Iris pigment epithelial cell (primary cell): ENCODE measurements at places on chromosomes 4 and X.

DNA sequence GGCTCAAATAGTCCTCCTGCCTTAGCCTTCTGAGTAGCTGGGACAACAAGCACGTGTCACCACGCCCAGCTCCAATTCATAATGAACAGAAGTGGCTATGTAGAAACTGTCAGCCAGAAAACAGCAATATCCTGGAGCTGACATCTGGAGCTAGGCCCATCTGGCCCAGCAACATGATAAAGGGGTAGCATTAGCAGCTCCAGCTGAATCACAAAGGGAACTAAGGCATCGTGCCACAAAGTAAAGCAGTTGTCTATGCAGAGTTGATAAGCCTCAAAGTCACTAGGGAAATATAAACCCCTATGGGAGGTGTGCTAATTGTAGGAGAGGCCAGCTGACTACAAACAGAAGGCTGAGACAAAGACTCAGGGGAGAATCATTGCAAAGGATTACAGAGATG, 270.5 kb upstream of the GPC4 start:
- DNase-seq = no peak

DNA sequence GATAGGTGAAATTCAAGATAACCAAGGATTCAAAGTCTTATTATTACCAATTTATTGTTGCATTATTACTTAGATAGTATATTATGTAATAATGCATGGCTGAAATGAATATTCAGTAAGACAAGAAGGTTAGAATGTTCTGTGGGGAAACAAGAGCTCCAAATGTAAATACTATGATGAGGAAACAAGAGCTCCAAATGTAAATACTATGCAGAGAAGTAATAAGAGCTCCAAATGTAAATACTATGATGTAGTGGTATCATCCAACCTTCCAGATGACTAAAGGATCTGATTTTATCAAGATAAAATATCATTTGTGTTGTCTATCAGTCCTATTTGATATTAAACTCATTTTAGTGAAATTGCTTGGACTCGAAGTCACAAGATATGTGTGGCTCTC, 82.2 kb upstream of the PCDH18 start:
- peak; percentile 41 for DNase-seq

GRCh38 chr4:182010876-182011275, 232.3 kb upstream of the TENM3 start:
- no peak for DNase-seq

DNA sequence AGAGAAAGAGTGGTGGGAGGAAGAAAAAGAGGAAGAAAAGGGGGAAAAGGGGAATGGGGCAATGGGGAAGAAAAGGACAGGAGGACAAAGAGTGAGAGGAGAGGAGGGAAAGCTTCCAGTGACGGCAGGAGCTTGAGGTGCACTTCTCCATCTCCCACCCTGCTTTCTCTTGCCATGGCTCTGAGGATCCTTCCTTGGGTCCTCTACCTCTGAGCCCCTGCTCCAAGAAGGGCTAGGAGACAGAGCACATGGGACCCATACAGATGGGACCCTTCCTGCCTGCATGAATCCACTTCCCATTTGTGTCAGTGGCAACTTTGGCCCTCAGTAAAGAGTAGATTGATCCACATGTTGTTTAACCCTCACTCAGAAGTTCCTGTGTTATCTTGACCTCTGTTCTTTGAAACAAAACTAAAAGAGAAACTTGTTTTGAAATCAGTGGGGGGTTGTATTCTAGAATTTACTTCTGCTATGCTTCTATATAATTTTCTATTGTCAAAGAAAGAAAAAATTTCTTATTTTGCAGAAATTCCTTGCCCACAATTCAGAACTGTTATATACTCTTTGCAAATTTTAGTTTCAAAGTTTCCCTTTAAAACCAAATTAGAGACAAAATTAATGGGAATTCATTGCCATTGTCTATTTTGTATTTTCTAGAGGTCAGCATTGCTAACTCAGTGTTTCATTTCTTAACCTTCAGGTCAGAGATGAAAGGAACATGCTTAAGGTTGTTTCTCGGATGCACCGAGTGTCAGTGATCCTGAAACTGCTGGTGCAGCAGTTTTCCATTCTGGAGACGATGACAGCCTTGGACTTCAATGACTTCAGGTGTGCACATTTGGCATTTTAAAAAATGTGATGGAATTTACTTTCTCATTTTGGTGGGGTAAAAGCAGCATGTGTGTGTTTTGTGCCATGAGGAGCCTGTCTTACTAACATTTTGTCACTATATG, 5.0 kb downstream of the TDO2 start:
- peak; percentile 20 for DNase-seq

DNA sequence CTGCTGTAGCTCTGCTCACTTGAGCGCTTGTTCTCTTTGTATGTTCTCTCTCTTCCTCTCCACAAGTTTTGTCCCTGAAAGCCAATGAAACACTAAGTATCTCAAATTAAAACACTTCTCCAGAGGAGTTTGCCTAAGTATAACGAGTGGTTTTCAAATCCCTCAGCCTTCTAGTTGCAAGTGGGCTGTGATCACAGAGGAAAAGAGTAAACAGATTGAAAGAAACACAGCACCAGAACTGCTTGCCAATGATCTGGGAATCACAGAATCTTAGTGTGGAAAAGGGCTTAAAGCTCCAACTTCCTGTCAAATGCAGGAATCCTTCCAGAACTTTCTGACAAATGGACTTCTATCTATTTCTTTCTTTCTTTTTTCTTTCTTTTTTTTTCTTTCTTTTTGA, 4.8 kb upstream of the PRSS12 start:
- DNase-seq = no peak
